ENCODE measurements at places on chromosomes 1 and 21.

GRCh38 chr1:203271962-203272632, 33.2 kb upstream of the BTG2 start:
- DNase-seq: no peak

DNA sequence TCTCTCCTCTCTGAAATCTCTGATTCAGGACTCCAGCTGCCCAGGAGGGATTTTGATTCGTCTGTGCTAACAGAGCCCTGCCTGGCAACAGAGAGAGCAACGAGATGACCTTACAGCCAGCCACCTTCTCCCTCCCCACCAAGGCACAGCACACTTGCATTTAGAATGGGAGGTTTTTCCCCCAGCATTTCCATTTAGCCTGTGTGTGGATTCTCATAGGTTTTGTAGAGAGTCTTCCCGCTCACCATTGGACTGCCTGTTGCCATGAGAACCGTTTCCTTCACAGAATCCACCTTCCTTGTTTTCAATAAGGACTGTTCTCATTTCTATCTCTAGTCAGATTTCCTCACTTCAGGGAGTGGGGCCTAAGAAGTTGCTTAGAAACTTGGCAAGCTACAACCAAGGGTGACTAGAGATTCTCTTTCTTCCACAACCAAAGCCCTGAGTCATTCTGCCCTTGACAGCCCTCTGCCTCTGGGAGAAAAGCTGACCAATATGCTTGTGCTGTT, 5.8 kb upstream of the IKBKE start:
- DNase-seq: no peak

DNA sequence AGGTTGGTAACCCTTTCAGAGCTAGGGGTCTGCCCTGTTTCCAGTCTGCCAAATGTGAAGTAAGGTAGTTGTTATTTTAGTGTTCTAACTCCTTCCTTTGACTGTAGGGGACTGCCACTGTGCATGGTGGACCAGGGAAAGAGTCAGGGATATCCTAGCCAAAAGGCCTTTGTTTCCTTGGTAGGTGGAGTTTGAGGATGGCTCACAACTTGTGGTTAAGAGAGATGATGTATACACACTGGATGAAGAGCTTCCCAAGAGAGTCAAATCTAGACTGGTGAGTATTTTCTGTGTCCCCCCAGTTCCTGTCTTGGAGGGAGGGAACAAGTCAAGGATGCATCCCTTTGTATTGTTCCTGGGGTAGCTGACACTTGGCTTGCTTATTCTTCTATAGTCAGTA, 3.5 kb upstream of the ST3GAL3 start:
- no peak for DNase-seq

DNA sequence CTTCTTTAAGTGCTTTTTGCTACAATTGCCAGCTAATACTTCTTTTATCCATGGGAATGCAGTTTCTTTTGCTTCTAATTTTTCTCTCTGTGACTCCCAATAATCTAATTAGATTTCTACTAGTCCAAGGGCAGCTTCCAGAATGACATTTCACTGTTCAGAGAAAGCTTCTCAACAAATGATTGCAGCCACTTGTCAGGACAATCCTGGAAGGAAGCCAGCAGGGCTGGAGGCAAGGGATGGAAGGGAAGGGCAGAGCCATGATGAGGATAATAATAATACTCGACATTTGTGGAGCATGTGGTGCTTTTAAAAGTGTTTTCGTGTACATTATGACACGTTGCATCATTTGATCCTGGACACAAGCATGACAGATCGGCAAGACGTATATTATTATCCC, 19.4 kb downstream of the F11R start:
- DNase-seq: no peak

GRCh38 chr1:40620150-40620549, 45.3 kb downstream of the RIMS3 start:
- no peak for DNase-seq

DNA sequence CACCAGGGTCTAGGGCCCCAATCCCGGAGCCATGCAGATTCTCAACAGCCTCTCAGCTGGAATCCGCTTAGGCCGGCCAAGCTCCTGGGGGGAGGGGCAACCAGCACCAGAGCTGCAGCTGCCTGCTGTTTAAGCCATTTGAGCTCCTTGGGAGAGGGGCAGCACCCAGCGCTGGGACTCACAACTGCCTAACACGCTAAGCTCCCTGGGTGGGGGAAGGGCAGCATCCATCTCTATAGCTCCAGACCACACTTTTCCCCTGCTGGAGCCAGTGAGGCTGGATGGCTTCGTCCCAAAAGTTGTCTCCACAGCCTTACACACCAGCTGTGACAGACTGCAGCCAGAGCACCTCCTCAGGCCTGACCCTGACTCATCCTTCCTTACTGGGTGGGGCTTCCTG, 6.9 kb upstream of the PTGFR start:
- DNase-seq: no peak

GRCh38 chr1:221701570-221702186, 40.2 kb downstream of the DUSP10 start:
- DNase-seq: no peak

DNA sequence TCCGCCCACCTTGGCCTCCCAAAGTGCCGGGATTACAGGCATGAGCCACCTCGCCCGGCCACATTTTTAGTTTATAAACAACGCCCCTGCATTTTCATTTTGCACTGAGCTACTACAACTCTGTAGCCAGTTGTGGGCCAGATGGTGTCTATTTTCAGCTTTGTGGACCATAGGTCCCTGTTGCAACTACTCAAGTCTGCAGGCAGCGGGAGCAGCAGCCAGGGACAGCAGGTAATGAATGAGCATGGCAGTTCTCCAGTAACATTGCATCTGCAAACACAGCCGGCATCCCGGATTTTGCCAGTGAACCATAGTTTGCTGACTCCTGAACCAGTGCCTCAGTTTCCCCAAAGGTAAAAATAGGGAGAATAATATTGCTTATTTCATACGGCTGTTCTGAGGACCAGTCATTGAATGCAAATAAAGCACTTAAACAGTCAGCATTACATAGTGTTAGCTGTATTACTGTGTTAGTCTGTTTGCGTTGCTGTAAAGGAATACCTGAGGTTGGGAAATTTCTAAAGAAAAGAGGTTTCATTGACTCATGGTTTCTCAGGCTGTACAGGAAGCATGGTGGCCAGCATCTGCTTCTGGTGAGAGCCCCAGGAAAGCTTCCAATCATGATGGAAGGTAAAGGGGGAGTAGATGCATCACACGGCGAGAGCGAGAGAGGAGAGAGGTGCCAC, 65.5 kb upstream of the SLC45A1 start:
- DNase-seq: no peak

DNA sequence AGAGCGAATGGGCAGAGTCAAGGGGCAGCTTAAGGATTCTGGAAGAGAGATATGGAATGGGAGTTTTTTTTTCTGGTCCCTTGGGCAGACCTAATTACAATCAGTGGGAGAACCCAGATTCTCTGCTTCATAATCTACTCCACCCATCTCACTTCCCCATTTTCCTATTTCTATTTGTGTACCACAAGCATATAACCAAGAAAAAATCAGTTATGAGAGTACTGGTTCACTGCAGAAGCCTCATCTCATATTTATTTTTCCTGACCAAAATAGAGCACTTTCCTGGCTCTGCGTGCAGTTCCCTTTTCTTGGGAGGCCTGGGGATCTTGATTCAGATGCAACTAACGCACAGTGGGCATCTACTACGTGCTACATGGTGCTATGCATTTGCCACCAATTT, 82.2 kb upstream of the SLFNL1 start:
- no peak for DNase-seq

- DNase-seq: no peak
These were observed 17.3 kb upstream of the RAP1A start for GRCh38 chr1:111602302-111602701.

DNA sequence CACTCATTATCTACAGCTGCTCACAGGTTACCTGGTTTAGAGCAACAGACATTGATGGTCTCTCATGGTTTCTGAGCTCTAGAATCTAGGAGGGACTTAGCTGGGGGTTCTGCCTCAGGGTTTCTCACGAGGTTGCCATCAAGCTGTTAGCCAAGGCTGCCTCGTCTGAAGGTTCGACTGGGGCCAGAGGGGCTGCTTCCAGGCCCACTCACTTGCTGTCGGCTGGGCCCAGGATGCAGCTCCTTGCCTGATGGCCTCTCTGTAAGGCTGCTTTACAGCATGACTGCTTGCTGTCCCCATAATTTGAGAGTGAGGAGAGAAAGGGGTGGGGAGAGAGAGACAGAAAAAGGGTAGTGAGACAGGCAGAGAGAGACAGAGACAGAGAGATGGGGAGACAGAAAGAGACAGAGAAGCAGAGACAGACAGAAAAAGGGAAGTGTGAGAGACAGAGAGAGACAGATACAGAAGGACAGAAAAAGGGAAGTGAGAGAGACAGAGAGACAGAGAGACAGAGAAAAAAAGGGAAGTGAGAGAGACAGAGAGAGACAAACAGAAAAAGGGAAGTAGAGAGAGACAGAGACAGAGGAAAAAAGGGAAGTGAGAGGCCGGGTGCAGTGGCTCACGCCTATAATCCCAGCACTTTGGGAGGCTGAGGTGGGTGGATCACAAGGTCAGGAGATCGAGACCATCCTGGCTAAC, 106.8 kb upstream of the C1orf174 start:
- no peak for DNase-seq

- DNase-seq: peak; percentile 92
These were observed 6.0 kb upstream of the ARHGEF2 start for GRCh38 chr1:155984341-155984740.

DNA sequence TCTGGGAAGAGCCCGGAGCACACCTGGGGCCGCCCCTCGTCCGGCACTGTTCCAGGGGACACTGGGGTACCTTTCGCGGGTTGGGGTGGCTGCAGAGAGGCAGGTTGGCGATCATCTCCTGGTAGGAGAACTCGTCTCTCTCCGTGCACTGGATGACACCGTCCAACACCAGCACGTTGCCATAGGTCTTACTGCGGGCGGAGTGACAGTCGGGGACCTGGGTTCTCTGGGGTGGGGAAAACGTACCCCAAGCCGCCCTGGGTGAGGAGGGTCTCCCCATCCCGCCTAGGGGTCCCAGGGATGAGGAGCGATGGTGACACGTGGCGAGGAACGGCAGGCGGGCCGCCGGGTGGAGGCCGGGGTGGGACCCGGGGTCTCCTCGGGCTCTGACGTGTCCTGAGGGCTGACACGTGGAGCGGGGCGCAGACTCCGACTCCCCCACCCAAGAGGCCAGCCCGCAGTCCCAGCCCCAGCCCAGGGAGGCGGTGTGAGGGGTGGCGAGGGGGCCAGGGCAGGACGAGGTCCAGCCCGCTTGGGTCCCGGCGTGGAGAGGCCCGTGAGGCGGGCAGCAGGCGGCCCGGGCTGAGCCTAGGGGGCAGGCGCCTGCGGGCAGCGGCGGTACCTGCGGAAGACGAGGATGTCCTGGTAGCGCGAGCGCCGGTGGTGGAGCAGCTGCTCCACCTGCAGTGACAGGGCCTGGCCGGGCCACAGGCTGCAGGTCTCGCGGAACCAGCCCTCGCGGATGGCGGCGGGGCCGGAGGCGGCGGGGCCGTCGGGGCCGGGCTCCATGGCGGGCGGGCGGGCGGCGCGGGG, 457 bp downstream of the SRM start:
- no peak for DNase-seq

GRCh38 chr21:33572350-33572749, 16.1 kb downstream of the DONSON start:
- no peak for DNase-seq

- DNase-seq: no peak
These were observed 58.9 kb downstream of the SWT1 start for GRCh38 chr1:185215911-185216310.

Measured in NCI-H187 treated with DMSO at 0.1 percent for 48 hours (cell line).